Right kidney (tissue), 9 donors: ENCODE measurements at places on chromosomes 2 and 18.

GRCh38 chr2:182716650-182716979 is 558 bp downstream of the DNAJC10 start:
- DNase-seq = no peak

- no peak for DNase-seq
Measured at GRCh38 chr2:169746240-169746639, 12.6 kb downstream of the KLHL23 start.

DNA sequence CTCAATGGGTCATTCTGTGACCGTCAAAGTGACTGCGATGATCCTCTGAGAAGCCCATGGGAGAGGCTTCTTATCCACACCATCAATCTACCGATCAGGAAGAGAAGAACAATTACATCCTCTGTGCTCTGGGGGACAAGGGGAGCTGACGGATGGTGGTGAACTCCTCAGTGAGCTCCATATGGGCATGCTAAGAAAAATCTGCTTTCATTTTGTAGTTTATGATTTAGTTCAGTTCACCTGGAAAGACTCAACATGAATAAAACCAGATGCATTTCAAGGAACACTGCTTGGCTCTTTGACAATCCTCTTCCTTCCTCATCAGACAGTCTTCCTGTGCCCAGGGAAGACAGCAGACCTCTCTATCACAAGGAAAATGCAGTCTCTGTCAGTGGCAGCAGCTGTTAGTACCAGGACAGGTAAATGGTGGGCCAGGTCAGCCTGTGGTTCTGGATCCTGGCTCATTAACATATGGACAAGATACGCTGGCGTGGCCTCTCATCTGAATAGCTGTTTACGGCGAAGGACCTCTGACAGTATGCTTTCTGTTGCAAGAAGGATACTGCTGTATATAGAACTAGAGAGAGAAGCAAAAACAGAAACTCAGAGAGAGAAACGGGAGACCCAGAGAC is 176.9 kb downstream of the BCL2 start:
- no peak for DNase-seq

DNA sequence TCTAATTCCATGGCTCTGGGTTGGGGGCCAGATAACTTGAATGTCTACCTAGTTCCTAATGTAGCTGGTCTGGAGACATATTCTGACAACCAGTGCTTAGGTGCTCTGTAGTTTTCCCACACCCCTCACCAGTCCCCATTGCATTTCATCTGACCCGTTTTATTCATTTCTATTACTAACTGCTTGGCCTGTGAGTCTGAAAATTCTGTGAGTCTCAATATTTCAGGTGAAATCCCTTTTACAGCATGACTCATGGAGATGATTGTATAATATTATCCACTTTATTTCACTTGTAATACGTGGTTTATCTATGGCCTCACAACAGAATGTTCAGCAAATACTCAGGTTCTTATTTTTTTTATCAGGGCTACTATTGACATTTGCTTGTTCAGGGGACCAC is 103.7 kb upstream of the UGP2 start:
- DNase-seq = no peak

GRCh38 chr18:48803951-48804855 is 146.6 kb downstream of the SMAD7 start:
- no peak for DNase-seq
